Occipital lobe (tissue), 3 donors: ENCODE measurements at places on chromosomes 5 and 9.

GRCh38 chr5:123097483-123097870 lies 8.4 kb downstream of the PRDM6 start:
- no peak for DNase-seq

DNA sequence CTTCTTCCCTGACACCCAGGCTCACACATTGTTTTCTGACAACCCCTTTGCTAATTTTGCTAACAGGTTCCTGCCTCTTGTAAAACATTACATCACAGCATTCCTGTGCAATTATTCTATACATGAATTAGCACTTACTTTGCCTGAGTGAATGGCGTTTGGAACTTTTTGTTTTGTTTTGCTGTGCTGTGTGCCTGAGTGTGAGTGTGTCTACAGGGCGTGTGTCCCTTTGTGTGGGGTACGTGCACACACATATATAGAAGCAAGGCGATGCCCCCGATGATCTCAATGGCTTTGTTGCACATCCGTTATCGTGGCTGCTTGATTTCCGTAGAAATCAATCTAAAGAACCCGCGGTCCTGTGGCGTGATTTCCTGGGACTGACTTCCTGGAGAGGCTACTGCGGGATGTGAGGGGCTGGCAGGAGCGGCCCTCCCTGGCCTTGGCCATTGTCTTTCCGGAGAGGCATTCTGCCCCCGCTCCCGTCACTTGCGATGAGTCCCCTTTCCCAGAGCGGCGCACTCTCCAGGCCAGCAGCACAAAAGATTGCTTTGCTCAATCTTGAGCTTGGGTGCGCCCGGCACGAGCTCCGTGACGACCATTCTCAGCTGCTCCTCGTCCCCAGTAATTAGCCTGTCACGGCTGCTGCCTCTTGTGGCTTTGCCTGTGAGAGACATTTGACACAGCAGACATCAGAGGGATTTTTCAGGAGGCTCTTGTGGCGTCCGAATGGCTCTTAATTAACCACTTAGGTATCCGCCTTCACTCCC lies 398.1 kb upstream of the IRX1 start:
- DNase-seq: peak; percentile 12

- no peak for DNase-seq
These were observed 362.7 kb downstream of the OSTF1 start for GRCh38 chr9:75451045-75451444.

- DNase-seq: no peak
These were observed 22.4 kb upstream of the TNFAIP8 start for GRCh38 chr5:119333421-119333851.
